Esophagus muscularis mucosa (tissue), 4 donors: ENCODE measurements at places on chromosomes 5 and 9.
A peak's percentile ranks its signal among the peaks of the same experiment; 100 is the strongest.

- H3K27me3 ChIP-seq = no peaks in the 10 kb centered on the region
- H3K36me3 ChIP-seq = no peaks in the 10 kb centered on the region
- H3K4me1 ChIP-seq = no peaks in the 10 kb centered on the region
- H3K4me3 ChIP-seq = no peak overlapping the region
Measured at GRCh38 chr9:115757461-115757860, 396.1 kb upstream of the PAPPA start.

DNA sequence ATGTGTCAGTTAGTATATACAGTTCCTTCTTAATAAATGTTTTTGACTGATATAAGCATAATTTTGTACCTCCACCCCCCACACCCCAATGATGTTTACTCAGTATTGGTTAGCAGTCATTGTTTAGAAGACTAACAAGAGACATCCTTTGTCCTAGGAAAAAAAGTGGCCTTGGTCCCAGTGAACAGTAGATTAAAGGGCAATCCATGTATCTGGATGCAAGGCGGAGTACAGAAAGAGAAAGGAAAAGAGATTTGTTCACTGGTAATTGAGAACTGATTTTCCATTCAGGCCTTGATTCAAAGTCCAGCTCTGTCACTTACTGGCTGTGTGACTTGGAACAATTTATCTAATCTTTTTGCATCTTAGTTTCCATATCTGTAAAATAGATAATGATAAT, 4.6 kb downstream of the RALGPS1 start:
- H3K27ac ChIP-seq = no peak overlapping the region
- no peak overlapping the region for H3K4me3 ChIP-seq

GRCh38 chr5:11822598-11822997, 81.6 kb downstream of the CTNND2 start:
- H3K27me3 ChIP-seq = no peaks in the 10 kb centered on the region
- H3K4me3 ChIP-seq = no peak overlapping the region
- DNase-seq = no peak

DNA sequence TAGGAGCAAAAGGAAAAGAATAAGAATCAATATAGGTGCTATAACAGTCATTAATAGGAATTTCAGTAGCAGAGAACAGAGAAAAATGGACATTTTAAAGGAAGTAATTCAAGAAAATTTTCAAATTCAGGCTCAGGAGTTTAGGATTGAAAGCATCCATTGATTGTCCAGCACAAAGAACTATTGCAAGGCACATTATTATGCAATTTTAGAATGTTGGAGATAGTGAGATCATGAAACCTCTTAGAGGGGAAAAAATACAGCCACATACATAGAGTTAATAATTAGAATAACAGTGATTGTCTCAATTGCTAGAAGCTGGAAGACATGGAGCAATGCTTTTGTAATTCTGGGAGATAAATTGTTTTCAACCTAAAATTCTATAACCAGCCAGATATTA, 31.5 kb downstream of the CNTLN start:
- no peaks in the 10 kb centered on the region for H3K4me1 ChIP-seq
- H3K27me3 ChIP-seq = no peaks in the 10 kb centered on the region
- no peaks in the 10 kb centered on the region for H3K36me3 ChIP-seq

- no peaks in the 10 kb centered on the region for H3K4me1 ChIP-seq
- H3K4me3 ChIP-seq = no peak overlapping the region
- no peaks in the 10 kb centered on the region for H3K27me3 ChIP-seq
- H3K27ac ChIP-seq = no peak overlapping the region
Measured at GRCh38 chr5:161530700-161531099, 15.8 kb downstream of the GABRB2 start.

DNA sequence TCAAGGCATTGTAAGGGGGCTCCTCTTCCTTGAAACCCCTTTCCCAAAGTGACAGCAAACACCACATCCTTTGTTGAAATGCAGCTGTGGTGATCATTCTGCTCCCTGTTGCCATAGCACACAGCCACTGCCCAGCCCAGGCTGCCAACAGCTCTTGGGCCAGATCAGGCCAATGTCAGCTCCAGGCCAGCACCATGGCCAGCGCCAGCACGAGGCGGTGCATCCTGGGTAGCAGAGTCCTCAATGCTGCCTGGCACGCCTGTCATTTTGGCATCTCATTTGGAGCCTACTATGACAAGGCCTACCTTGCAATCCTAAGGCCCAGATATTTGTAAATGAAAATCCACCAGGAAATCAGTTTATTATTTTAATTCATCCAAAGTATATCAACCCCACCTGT, 390.6 kb downstream of the DNAH5 start:
- H3K27ac ChIP-seq = no peak overlapping the region
- DNase-seq = no peak
- H3K4me3 ChIP-seq = no peak overlapping the region

GRCh38 chr9:99023831-99024230, 80.1 kb downstream of the COL15A1 start:
- H3K27ac ChIP-seq = peak overlapping the region; percentile 23
- no peaks in the 10 kb centered on the region for H3K27me3 ChIP-seq
- H3K4me1 ChIP-seq = peaks cover 14% of the 10 kb centered on the region
- H3K36me3 ChIP-seq = peaks cover 96% of the 10 kb centered on the region
- no peak for DNase-seq

- no peaks in the 10 kb centered on the region for H3K36me3 ChIP-seq
- peak; percentile 31 for DNase-seq
- H3K27me3 ChIP-seq = no peaks in the 10 kb centered on the region
- H3K4me3 ChIP-seq = no peak overlapping the region
Measured at GRCh38 chr9:4381744-4382143, 81.9 kb upstream of the GLIS3 start.

DNA sequence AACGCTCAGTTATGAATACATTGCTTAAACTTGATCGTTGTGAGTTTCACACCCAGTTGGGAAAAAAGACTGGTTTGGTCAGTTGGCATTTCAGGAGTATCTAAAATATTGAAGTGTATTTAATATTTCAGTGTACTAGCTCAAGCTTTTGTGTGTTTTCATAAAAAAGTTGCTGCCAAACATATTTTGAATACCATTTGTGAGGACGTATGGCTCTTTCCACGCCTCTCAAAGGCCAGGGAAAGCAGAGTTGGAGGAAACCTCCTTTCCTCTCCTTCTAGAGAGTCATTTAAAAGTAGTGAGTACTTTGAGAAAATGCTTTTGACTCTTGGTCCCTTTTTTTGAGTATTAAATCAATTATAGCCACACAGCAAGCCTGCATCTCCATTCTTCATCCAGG, 43.2 kb upstream of the ANKRD33B start:
- H3K27ac ChIP-seq = no peak overlapping the region
- no peak for DNase-seq
- no peaks in the 10 kb centered on the region for H3K4me1 ChIP-seq
- no peaks in the 10 kb centered on the region for H3K27me3 ChIP-seq
- no peak overlapping the region for H3K4me3 ChIP-seq

DNA sequence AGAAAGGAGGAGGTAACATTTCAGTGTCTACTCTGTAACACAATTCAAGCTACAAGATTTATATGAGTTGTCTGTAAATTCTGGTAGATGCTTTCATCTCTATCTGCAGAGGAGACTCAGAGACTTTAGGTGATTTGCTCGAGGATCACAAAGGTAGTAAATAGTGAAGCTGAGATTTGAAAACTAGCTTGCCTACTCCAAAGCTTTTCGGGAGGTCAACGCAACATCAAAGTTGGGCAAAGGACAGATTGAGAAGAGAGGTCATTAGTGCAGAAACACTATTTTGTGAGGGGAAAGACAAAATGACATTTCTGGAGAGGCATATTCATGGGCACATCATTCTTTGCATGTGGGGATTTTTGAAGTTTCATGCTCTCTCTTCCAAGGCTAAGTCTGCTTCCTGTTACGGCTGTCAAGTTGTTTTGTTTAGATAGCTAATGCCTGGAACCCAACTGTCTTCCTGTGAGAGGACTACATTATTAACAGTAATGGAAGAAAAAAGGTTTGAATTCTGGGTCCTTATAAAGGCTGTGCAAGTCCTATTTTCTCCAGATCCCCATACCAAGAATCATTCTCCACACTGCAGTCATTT, 413.5 kb upstream of the ZNF462 start:
- DNase-seq = no peak
- H3K36me3 ChIP-seq = no peaks in the 10 kb centered on the region
- H3K4me1 ChIP-seq = no peaks in the 10 kb centered on the region
- no peak overlapping the region for H3K4me3 ChIP-seq

GRCh38 chr9:36995927-36996705, 38.0 kb downstream of the PAX5 start:
- H3K4me3 ChIP-seq = no peak overlapping the region
- H3K27ac ChIP-seq = no peak overlapping the region
- peaks cover 7% of the 10 kb centered on the region for H3K27me3 ChIP-seq
- no peak for DNase-seq
- no peaks in the 10 kb centered on the region for H3K4me1 ChIP-seq

DNA sequence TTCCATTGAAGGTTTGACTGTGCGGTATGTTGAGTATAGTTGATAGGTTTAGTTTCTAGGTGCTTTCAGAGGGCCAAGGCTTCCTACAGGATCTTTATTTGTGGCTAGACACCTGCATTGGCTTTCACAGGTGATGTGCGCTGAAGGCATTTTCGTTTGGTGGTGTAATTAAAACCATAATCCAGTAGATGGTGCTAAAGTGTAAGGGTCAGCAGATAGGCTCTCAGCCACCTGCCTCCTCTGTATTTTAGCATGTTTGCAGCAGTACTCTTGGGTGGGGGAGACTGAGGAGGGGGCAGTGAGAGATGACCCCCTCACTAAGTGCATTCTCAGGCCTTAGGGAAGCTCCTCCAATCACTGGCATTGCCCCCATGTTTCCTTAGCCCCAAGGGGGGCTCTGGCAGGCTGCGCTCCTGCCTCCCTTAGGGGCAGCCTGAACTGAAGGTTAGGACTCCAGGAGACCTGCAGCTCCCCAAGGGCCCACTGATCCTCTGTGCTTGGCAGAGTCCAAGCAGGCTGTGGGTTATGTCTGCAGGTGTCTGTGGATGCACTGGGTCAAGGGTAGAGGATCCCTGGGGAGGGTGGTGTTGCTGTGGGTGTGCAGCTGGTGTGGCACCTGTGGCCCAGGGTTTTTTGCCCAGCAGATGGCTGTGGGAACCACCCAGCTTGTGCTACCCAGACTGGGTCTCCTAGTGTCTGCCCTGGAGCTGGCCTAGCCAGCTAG, 23.4 kb downstream of the CDK20 start:
- DNase-seq = no peak
- no peak overlapping the region for H3K27ac ChIP-seq
- no peaks in the 10 kb centered on the region for H3K27me3 ChIP-seq
- H3K4me1 ChIP-seq = no peaks in the 10 kb centered on the region
- H3K4me3 ChIP-seq = no peak overlapping the region
- no peaks in the 10 kb centered on the region for H3K36me3 ChIP-seq

DNA sequence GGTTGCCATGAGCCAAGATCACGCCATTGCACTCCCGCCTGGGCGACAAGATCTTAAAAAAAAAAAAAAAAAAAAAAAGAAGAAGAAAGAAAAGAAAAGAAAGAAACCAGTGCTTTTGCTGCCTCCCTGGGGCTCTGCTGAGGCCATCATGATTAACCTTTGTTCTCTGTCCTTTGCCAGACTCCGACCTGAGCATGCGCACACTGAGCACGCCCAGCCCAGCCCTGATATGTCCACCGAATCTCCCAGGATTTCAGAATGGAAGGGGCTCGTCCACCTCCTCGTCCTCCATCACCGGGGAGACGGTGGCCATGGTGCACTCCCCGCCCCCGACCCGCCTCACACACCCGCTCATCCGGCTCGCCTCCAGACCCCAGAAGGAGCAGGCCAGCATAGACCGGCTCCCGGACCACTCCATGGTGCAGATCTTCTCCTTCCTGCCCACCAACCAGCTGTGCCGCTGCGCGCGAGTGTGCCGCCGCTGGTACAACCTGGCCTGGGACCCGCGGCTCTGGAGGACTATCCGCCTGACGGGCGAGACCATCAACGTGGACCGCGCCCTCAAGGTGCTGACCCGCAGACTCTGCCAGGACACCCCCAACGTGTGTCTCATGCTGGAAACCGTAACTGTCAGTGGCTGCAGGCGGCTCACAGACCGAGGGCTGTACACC, 251.7 kb downstream of the MARCHF11 start:
- peak; percentile 62 for DNase-seq
- H3K4me1 ChIP-seq = no peaks in the 10 kb centered on the region
- H3K36me3 ChIP-seq = peaks cover 15% of the 10 kb centered on the region
- no peak overlapping the region for H3K4me3 ChIP-seq

GRCh38 chr5:124402144-124402581, 344.3 kb downstream of the ZNF608 start:
- no peaks in the 10 kb centered on the region for H3K36me3 ChIP-seq
- H3K27ac ChIP-seq = peak overlapping the region; percentile 35
- H3K4me3 ChIP-seq = no peak overlapping the region
- H3K4me1 ChIP-seq = peaks cover 8% of the 10 kb centered on the region
- H3K27me3 ChIP-seq = no peaks in the 10 kb centered on the region

GRCh38 chr5:127112347-127112864, 39.1 kb upstream of the C5orf63 start:
- no peaks in the 10 kb centered on the region for H3K4me1 ChIP-seq
- no peaks in the 10 kb centered on the region for H3K36me3 ChIP-seq
- no peak overlapping the region for H3K4me3 ChIP-seq
- no peak overlapping the region for H3K27ac ChIP-seq

DNA sequence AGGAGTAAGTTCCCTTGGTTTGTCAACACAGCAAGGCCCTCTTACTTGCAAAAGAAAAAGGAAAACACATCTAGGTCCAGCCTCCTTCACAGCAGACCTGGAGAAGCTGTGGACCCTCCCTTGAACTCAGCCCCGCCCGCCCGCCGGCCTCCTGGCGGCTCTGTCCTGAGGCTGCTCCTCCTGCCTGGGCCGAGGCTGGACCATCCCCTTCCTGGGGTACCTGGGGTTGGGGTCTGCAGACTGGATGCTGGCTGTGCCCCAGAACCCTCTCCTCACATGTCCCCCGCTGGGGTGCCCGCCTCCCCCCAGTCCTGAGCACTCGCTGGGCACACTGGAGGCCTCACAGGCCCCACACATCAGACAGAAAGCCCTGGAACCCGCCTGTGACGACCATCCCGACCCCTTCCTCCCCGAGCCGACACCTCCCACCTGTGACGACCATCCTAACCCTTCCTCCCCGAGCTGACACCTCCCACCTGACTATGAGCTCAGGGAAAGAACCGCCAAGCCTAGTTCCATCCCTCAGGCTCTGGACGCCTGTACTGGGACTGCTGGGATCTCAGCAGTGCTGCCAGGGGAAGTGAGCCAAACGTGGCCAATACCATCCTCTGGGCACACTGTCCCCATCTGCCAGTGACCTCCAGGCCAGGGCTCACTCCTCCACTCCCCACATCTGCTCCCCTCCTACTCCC, 7.2 kb upstream of the TMEM210 start:
- H3K4me3 ChIP-seq = no peak overlapping the region
- H3K27me3 ChIP-seq = peaks cover 1% of the 10 kb centered on the region
- no peak for DNase-seq
- H3K27ac ChIP-seq = no peak overlapping the region
- peaks cover 65% of the 10 kb centered on the region for H3K36me3 ChIP-seq

- no peaks in the 10 kb centered on the region for H3K27me3 ChIP-seq
- no peak overlapping the region for H3K4me3 ChIP-seq
- no peaks in the 10 kb centered on the region for H3K4me1 ChIP-seq
- no peak for DNase-seq
Measured at GRCh38 chr5:133471699-133472098, 140.6 kb downstream of the FSTL4 start.
